Hematopoietic multipotent progenitor cell treated with erythropoietin and hydrocortisone succinate and interleukin-3 and kit ligand, for 17 days (in vitro differentiated cells): ENCODE measurements at places on chromosomes 16 and 17.

DNA sequence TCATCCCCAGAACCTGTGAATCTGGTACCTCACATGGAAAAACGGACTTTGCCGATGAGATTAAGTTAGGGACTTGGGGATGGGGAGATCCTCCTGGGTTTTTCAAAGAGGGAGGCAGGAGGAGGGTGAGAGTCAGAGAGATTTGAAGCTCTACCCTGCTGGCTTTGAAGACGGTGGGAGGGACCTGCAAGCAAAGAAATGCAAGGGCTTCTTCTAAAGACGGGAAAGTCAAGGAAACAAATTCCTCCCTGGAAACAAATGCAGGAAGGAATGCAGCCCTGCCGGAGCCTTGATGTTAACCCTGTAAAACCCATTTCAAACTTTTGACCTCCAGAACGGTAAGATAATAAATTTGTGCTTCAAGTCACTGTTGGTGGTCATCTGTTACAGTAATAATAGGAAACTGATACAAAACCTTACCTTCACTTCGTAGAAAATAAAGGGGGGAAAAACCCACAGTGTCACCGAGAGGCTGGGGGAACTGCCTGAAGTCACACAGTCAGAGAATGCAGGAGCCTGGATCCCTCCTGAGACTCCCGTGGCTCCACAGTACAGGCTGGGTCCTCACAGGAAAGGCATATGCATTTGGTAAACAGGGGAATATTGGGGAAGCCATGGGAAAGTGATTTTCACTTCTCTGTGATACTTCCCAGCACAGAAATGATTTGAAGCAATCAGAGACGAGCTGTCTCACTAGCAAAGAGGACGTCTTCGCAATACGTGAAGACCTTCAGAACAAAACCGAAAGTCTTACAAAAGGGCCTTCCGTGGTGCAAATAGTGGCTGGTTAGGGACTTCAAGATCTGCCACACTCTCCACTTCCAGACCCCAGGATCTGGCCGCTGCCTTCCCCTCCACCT lies 58.9 kb upstream of the CLEC3A start:
- DNase-seq, result no peak

GRCh38 chr17:72342627-72343527 lies 222.1 kb downstream of the SOX9 start:
- no peak for DNase-seq

DNA sequence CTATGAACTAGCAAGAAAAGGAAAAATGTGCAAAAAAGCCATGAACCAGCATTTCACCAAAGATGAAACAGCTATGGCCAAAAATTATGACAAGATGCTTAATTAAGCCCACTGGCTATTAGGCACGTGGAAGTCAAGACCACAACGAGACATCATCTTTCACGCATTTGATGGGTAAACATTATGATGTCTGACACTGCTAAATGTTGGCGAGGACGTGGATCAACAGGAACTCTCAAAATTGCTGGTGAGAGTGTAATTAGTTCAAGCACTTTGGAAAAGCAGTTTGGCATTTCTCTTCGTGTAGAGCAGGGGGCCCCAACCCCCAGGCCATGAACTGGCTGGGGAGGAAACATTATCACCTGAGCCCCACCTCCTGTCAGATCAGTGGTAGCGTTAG lies 39.6 kb upstream of the ADGRG1 start:
- no peak for DNase-seq

GRCh38 chr17:4891411-4892410 lies 7.6 kb upstream of the C17orf107 start:
- peak; percentile 75 for DNase-seq

DNA sequence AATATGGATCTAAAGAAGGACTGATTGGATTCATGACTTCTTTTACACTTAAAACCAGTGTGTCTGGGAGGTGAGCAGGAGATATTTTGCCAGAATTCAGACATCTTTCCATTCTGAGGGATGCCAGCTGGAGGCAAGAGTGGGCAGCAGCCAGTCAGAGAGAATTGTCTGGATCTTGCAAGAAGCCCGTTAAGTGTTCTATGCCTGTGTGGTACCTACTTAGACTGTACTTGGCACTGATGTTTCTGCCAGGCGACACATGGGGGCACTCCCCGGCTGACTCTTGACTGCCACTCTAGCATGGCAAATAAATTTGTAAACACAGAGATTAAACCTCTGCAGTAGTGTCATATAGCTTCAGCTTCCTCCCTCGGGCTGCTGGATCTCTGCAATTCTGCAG lies 247.7 kb downstream of the UTP18 start:
- no peak for DNase-seq

DNA sequence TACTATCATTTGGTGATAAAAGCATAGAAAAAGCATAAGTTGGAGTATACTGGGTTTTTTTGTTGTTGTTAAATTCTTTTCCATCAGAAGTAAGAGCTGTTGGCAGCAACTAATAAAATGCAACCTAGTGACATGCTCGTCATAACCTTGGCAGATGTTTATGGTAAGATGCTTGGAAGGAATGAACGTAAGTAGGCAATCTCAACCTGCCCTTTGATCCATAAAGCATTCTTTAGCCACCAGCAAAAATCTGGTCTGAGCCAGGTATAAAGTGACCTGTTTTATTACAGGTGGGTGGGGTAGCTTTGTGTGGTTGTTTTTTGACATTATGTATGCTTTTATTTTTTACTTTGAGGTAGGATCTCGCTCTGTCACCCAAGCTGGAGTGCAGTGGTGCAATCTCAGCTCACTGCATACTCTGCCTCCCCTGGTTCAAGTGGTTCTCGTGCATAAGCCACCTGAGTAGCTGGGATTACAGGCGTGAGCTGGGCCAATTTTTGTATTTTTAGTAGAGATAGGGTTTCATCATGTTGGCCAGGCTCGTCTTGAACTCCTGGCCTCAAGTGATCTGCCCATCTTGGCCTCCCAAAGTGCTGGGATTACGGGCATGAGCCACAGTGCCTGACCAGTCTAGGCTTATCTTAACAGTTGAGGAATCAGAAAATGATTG lies 22.0 kb downstream of the WSB1 start:
- no peak for DNase-seq

DNA sequence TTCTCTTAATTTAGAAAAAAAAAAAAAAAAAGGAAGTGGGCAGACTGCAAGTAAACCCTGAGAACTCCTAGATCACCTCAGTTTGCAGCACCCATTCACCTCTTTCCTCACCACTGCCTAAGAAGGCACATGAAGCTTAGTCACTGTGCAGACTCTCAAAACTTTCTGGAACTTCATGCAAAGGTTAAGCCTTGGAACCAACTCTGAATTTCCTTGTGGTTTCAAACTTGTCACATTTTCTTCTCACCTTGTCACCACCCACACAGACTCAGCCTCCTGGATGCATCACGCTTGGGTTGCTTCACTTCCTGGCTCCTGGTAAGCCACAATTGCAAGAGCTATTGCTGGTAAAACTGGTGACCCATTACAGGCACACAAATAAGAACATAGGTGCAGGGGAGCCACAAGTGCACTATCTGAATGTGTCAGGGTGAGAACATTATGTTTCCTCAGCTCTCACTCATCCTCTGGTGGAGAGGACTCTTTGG lies 15.0 kb upstream of the CPD start:
- DNase-seq, result no peak

DNA sequence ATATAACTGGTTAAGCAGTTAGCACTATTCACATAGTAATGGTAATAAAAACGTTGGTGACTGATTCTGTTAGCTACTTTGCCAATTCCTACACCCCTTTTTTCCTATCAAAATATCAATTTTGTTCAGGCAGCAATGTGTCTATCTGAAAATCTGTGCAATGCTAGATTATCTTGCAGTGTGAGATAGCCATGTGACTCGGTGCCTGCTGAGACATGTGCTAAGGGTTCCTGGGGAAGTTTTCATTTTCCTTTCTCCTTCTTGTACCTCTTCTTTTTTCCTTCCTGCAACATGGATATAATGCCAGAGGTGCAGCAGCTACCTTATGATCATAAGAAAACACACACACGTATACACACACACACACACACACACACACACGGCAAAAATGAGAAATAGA lies 100.5 kb upstream of the SHISA6 start:
- no peak for DNase-seq

GRCh38 chr16:50696126-50696525 lies 2.7 kb downstream of the NOD2 start:
- no peak for DNase-seq

DNA sequence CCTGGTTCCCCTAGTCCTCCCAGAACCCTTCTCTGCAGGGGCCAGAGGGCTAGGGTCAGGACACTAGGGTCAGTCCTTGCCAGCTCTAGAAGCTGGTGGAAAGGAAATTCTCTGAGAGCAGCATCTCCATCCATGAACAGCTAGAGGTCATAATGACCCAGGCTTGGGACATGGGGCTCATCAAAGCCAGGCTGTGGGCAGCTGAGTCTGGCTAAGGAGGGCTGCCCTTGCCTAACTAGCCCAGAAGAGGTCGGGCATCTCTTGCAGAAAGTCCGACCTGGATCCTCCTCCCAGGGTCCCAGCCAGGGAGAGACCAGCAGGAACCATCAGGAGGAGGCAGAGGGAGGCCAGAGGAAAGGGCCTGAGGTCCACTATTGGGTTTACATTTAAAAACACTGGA lies 4.3 kb downstream of the MPO start:
- DNase-seq, result no peak

DNA sequence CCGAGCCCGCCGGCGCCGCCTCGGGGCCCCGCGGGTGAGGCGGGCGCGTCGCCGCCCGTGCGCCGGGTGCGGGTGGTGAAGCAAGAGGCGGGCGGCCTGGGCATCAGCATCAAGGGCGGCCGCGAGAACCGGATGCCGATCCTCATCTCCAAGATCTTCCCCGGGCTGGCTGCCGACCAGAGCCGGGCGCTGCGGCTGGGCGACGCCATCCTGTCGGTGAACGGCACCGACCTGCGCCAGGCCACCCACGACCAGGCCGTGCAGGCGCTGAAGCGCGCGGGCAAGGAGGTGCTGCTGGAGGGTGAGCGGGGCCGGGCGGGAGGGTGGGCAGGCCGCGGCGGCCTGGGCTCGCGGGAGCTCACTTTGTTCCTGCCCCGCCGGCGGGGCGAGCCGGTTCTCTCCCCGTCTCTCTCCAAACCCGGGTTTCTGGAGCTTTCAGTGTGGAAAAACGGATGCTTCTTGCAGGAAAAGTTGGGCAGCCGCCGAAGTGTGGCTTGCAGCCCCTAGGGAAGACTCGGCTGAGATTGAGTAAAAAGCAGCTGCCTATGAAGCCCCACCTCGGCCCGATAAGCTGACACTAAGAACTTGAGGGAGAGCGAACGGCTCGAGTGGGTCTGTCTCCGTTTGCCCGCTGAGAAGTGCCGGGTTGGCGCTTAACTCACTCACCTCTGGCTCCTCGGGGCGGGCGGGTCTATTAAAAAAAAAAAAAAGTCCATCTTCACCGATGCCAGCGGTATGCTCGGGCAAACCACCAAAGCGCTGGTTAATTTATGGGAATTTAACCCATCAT lies 677 bp downstream of the SNTB2 start:
- DNase-seq, result no peak

GRCh38 chr17:9238340-9239245 lies 217.3 kb downstream of the NTN1 start:
- DNase-seq, result no peak

GRCh38 chr17:41392278-41392677 lies 5.1 kb downstream of the KRT31 start:
- no peak for DNase-seq

GRCh38 chr17:66942451-66943264 lies 21.8 kb upstream of the CACNG4 start:
- no peak for DNase-seq

DNA sequence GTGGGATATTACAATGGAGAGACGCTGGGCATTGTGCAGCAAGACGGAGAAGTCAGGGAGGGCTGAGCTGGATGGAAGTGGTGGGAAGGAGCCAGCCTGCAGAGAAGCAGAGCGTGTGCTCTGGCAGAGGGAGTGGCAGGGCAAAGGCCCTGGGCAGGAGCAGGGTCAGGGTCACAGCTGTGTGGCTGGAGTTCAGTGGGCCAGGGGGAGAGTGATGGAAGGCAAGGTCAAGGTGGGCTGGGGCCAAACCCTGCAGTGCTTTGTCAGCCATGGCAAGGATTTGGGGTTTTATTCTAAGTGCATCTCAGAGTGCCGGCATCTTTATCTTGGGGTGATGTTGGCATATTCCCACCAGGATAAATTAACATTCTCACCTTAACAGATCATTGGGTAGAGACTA lies 31.9 kb upstream of the C16orf78 start:
- DNase-seq, result no peak

DNA sequence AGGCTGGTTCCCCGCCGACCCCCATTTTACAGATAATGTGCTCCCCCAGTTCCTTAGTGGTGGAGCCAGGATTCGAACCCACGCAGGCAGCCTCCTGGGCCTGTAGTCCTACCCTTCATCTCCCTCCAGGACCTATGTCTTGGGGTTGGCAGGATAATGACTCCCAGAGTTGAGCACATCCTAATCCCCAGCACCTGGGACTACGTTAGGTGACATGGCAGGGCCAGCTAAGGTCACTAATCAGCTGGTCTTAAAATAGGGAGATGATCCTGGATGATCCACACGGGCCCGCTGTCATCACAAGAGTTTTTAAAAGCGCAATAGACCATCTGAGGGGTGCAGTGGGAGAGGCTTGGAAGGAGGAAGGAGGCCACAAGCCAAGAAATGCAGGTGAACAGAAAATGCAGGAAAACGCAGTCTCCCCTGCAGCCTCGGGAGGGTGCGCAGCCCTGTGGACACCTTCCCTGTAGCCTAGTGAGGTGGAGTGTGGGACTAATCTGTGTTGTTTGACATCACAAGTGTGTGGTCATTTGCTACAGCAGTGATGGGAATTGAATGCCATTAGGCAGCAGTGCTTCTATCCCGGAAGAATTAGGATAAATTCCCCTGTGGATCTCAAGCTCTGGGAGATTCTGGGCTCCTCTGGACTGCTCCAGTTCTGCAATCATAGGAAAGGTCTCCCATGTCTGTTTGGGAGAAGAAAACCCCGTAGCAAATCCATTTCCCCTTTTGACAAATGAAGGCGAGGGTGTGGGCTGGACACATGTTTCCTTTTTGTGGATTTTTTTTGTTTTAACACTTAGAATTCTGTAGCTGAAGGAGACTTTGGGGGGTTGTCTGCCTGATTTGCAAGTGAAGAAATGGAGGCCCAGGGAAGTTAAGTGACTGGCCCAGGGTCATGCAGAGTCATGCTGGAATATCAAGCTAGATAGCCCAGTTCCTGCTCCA lies 297.7 kb downstream of the SEC14L1 start:
- no peak for DNase-seq

DNA sequence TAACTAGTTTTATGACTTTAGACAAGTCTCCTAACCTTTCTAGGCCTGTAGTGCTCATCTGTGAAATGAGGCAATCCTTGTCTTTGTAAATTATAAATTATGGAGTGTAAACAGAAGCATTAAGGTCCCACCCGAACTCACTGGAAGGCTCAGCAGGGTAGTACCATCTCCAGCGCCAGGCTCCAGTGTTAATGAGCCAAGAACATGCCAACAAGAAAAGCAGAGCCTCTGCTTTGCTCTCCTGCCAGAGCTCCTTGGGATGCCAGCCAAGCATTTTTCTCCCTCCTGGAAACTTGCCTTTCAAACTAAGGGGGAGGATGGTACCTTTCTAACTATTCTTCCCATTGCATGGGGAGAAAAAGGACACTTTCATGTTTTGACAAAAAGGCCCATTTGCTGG lies 14.9 kb downstream of the LIMD2 start:
- DNase-seq, result no peak

- DNase-seq, result peak; percentile 65
Observed at GRCh38 chr17:28494445-28495188, 11.5 kb upstream of the FOXN1 start.
